ENCODE measurements at places on chromosomes 12 and 14.

- DNase-seq = no peak
Measured at GRCh38 chr14:37089410-37089809, 83.0 kb downstream of the SLC25A21 start.

GRCh38 chr12:114512351-114512750 is 106.4 kb upstream of the TBX5 start:
- DNase-seq = no peak

- no peak for DNase-seq
Measured at GRCh38 chr12:20409607-20410377, 41.5 kb downstream of the PDE3A start.

- DNase-seq = no peak
Measured at GRCh38 chr14:75188520-75189268, 12.3 kb upstream of the TMED10 start.

- no peak for DNase-seq
Measured at GRCh38 chr12:72189266-72189665, 82.9 kb upstream of the TRHDE start.

DNA sequence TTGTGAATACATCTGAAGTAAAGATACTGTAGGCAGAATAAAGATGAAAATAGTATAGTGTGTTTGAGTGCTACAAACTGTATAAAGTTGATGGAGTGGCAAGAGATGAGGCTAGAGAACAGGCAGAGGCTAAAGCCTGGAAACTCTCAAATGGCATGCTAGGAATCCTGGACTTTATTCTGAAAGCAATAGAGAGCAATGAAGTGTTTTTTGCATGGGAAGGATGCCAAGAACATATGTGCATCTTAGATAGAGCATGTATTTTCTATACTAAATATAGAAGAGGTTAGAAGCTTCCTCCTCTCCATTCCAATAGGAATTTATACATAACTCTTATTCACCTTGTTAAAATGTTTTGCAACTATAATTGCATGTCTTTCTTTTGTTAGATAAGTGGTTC is 86.3 kb upstream of the TMTC2 start:
- DNase-seq = peak; percentile 1

DNA sequence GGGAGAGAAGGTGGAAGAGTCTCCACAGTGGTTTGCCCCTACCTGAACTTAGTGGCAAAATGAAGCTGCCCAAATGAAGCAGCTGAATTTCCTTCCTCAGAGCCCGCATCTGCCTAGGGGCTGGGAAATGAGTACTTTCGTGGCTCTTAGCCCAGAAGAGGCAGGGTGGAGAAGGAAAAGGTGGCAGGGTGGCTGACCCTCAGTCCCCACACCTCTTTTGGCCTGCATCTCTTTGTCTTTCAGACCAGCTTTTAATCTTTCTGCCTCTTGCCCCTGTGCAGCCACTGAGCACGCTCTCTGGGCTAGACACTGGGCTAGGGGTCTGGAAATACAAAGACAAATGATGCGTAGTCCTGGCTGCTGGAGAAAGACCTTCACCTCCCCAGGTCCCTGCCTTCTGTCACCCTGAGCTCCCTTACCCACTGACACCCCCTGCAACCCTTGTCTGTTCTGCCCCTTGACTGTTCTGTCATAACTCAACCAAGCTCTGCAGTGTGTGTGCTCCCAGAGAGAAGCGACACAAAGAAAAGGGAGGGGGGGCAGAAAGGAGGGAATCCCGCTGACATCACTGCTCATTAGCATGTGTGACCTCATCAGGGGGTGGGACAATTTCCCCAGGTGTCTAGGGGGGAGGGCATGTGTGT is 371 bp upstream of the REM2 start:
- DNase-seq = peak; percentile 62

DNA sequence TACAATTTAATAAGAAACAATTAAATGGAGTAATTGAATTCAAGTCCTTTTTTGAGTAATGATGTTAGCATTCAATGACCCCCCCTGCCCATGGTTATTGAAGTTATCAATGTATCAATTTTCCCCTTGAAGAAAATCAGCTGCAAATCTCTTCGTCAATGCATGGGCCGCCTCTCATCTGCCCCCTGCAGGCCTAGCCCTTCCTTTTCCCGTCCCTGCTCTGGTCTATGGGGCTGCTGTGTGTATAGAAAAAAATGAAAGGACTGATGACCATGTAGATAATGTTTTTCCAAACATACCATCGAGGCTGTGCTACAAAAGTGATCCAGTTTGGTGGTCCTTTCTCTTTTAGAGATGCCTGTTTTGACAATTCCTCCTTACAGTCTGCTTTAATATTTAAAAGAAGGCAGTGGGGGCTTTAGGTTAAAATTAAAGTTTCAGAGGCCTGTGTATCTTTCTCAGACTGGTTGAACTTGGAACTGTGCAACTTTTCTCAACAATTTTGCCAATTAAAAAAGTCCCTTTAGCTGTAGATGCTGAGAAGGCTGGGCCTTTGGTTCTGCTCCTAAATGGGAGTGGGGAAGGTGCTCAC is 98.4 kb downstream of the APAF1 start:
- no peak for DNase-seq

DNA sequence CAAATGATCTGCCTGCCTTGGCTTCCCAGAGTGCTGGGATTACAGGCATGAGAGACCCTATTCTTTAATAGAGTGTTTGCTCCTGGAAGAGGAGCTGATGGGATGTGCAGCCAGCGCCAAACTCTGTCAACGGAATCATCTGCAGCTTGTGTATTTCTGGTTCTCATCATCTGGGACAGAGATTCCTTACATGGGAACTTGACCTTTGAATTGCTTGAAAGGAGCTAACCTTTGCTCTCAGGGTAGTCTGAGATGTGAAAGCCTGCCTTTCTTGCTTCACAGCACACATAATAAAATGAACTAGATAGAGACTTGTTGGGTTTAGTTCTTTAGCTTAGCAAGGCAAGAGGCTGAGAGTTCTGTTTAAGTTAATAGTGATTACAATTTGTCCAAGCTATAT is 120.0 kb downstream of the OTOGL start:
- no peak for DNase-seq

DNA sequence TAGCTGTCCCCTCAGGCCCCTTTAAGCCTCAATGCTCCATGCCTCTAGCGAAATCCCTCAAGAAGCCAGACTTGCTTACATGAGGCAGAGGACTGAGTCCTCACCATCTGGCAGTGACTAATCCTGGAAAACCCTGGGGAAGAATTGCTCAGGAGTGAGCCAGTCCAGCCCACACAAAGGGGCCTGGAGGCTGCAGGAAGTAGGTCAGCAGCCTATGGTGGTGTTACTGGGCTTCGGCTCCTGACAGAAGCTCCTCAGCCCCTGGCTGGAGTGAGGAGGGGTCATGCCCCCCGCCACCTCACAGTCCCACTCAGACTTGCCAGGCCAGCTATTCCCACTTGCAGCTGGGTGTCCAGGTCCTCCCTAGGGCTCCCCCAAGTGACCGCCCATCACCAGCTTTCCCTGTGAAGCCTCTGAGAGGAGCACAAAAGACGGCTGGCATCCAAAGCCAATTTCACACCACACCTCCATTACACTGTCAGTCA is 250.5 kb downstream of the DPF3 start:
- DNase-seq = peak; percentile 100

DNA sequence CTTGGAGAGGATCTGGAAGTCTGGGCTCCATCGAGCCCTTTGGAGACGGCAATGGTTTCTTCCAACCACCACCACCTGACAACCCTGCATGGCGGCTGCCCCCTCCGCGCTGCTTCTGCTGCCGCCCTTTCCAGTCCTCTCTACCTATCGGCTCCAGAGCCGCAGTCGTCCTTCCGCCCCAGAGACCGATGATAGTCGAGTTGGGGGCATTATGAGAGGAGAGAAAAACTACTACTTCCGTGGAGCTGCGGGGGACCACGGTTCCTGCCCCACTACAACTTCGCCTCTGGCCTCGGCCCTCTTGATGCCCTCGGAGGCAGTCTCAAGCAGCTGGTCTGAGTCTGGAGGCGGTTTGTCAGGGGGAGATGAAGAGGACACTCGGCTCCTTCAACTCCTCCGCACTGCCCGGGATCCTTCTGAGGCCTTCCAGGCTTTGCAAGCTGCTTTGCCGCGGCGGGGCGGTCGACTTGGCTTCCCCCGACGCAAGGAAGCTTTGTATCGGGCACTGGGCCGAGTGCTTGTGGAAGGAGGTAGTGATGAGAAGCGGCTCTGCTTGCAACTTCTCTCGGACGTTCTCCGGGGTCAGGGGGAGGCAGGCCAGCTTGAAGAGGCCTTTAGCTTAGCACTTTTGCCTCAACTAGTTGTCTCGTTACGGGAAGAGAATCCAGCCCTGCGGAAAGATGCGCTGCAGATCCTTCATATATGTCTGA is 499 bp downstream of the TOGARAM1 start:
- peak; percentile 64 for DNase-seq

DNA sequence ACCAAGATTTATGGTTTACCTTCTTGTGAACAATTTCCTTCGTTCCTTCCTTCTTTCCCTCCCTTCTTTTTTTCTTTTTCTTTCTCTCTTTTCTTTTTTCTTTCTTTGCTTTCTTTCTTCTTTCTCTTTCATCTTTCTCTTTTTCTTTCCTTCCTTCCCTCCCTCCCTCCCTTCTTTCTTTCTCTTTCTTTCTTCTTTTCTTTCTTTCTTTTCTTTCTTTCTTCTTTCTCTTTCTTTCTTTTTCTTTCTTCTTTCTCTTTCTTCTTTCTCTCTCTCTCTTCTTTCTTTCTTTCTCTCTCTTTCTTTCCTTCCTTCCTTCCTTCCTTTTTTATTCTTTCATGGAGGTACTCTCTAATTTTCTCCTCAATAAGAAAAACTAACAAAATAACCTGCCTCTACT is 462.1 kb upstream of the ATP2B1 start:
- no peak for DNase-seq

DNA sequence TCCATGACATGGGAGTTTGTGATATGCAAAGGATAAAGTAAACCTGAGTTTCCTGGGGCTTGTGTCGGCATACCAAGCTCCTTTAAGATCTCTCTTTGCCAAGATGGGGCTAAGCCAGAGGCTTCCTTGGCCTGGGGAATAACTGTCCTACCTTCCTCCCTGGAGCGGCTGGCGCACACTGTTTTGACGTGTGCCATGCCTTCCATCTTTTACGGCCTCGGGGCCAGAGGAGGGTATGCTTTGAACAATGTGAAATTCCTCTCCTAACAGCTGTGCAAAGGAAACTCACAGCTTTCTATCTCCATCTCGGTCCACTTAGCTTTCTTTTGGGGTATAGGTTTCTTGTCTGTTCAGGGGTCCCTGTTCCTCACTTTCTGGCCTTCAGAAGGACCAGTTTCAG is 55.2 kb downstream of the NTF3 start:
- DNase-seq = no peak

- peak; percentile 96 for DNase-seq
Measured at GRCh38 chr12:116222358-116222757, 55.1 kb downstream of the MED13L start.

GRCh38 chr12:132143336-132144071 is 615 bp downstream of the DDX51 start:
- no peak for DNase-seq

DNA sequence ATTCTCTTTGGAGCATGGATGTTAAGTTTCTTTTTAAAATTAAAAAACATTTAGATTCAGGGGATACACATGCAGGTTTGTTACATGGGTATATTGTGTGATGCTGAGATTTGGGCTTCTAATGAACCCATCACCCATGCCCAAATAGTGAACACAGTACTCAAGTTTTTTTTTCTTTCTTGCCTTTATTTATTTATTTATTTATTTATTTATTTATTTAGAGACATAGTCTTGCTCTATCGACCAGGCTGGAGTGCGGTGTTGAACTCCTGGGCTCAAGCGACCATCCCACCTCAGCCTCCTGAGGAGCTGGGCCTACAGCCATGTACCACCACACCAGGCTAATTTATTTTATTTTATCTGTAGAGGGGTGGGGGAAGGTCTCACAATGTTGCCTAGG is 2.2 kb upstream of the NCKAP1L start:
- no peak for DNase-seq

DNA sequence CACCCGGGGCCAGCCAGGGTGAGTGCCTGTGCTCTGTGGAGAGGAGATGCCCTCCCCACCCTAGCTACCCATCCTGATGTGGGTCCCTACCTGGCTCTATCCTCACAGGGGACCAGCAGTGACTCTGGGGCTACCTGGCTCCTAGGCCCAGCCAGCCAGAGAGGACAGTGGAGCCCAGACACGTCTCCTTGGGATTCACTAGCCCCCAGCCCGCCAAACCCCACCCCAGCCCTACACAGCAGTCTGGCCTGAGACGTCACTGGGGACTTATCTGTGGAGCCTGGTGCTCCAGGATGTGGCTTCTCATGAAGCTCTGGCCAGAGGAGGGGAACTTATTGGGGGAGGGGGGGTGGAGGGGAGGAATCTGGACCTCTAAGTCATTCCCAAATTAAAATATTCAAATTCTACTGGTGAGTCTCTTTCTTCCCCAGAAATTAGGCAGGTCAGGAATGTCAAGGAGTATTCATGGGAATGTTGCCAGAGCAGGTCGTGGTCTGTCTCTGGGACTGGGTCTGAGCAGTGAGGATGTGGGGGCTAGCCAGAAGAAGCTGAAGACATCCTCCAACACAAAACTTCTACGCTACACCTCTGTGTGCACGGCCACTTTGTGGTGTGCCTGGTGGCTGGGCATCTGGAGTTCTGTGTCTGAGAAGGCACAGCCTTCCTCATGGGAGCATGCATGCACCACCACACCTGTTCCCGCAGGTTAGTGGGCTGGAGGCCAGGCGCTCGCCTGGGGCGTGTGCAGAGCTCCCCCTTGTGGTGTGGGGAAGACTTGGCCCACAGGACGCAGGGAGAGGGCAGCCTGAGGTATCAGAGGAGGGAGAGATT is 2.7 kb downstream of the CMTM5 start:
- DNase-seq = peak; percentile 42

DNA sequence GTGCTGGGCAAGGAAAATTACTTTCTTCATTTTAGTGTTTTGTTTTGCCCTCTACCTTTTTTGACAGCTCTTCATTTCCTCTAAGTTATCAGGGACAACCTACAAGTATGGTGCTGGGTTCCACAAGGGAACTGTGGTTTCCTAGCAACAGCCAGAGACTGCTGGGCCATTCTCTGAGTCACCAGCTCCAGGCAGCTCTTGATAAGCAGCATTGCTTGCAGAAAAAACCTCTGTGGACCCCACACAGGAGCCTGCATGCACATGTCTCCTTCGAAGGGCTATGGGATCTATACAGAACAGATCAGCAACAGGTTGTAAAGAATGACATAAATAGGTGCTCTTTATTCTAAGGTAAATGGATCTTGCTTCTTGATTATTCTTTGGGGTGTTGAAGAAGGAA is 81.0 kb upstream of the CCDC196 start:
- no peak for DNase-seq

DNA sequence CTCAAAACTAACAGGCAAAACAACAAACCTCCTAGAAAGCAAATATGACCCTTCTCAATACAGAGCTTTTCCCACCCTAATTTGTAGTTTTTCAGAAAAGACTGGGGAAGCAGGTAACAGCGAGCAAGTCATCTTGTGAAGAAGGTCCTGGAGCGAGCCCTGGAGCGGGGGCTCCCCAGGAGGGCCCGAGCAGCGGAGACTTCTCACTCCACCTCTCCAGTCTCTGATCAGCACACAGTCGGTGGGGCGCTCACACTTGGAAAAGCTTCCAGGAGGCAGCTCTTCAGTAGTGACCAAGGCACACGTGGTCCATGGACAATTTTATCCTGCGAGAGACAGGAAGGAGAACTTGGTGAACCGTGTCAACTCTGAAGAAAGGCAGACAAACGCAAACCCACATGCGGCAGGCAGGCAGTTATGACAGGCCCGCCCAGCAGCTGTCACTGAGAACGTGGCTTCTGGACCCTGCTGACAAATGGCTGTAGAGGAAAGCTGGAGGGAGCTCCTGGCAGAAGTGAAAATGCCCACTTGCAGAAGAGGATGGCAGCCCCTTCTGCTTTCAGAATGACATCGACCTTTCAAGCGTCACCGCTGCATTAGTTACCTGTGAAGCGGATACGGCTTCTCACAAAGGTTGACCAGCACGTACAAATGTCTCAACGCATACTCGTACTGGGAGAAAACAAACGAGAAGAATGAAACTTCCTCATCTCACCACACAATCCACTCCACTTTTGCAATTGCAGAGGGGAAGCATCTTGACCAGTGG is 44.2 kb downstream of the LGMN start:
- no peak for DNase-seq

Data from fibroblast of lung (primary cell).